ENCODE measurements at places on chromosomes 11 and 22. TPM values are rescaled to one million over a fixed set of nuclear protein-coding genes. Genes with fewer than 3 reads are reported as not detected.

DNA sequence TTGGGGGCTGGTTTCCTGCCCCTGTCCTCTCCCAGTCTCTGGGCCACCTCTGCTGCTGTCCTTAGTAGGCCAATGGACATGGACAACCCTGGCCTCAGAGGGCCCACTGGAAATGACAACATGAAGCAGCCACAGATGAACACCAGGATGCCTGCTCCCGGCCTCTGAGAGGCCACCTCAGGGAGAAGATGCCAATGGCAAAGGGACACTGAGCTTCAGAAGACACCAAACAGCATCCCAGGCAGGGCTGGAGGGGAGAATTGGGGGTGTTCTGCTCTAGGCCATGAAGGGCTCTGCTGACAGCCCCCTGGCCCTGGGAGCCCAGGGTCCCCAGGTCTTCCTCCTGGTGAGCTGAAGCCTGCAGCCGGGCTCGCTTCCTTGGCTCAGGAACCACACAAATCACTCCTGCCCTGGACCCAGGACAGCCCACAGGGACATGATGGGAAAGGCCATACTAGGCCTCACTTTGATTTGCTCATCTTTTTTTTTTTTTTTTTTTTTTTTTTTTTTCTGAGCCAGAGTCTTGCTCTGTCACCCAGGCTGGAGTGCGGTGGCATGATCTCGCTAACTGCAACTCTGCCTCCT is 45.3 kb downstream of the TPBGL start:
- no peak overlapping the region for H3K27ac ChIP-seq
- H3K36me3 ChIP-seq, result peaks cover 16% of the 10 kb centered on the region
- no peak for DNase-seq
- H3K27me3 ChIP-seq, result no peaks in the 10 kb centered on the region

- no peak overlapping the region for H3K27ac ChIP-seq
- peaks cover 6% of the 10 kb centered on the region for H3K4me1 ChIP-seq
- H3K4me3 ChIP-seq, result no peak overlapping the region
- no peak for DNase-seq
- H3K27me3 ChIP-seq, result no peaks in the 10 kb centered on the region
- H3K36me3 ChIP-seq, result no peaks in the 10 kb centered on the region
Observed at GRCh38 chr11:1049431-1049891, 12.9 kb upstream of the MUC6 start.

DNA sequence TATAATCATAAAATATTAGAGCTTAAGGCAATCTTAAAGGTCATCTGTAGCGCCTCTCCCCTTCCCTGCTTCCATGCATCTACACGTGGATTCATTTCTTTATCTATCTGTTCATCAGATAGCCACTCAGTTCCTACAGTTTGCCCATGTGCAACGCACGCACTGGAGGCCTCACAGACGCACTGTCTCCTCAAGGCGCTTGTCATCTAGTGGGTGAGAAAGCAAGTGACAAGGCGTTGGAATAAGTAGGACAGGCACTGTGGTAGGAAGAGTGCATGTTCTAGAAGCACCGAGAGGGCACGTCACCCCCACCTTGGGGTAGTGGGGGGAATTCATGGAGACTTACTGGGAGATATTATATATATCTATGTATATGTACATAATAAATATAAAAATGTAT is 20.8 kb upstream of the JAM3 start:
- no peaks in the 10 kb centered on the region for H3K36me3 ChIP-seq
- H3K27me3 ChIP-seq, result no peaks in the 10 kb centered on the region
- no peak for DNase-seq
- peak overlapping the region; percentile 73 for H3K27ac ChIP-seq
- peaks cover 26% of the 10 kb centered on the region for H3K4me1 ChIP-seq
- peak overlapping the region; percentile 23 for H3K4me3 ChIP-seq

DNA sequence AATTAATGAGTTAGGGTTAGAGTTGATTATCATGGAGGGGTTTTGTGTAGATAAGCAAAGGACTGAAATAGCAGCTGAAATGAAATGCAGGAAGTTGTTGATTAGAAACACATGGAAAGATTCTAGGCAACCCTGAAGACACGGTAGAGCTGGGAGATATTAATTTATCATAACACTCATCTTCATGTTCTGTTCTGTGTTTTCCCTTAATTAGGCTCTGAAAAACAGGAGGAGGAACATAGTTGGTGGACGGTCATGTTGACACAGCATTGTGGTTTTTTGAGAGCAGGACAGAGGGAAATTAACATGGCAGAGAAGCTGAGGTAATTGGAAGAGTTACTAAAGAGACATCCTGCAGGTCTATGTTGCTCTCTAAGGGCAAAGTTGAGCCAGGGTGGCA is 138.8 kb upstream of the UBASH3B start:
- H3K36me3 ChIP-seq, result no peaks in the 10 kb centered on the region
- no peak overlapping the region for H3K27ac ChIP-seq

- no peak overlapping the region for H3K4me3 ChIP-seq
- DNase-seq, result no peak
- H3K27me3 ChIP-seq, result no peaks in the 10 kb centered on the region
- H3K4me1 ChIP-seq, result peaks cover 43% of the 10 kb centered on the region
Observed at GRCh38 chr11:121578251-121578976, 125.6 kb upstream of the SORL1-AS1 start.

GRCh38 chr11:83037877-83038276 is 33.8 kb downstream of the RAB30 start:
- peaks cover 45% of the 10 kb centered on the region for H3K4me1 ChIP-seq
- H3K27ac ChIP-seq, result no peak overlapping the region
- no peak overlapping the region for H3K4me3 ChIP-seq
- H3K27me3 ChIP-seq, result no peaks in the 10 kb centered on the region

DNA sequence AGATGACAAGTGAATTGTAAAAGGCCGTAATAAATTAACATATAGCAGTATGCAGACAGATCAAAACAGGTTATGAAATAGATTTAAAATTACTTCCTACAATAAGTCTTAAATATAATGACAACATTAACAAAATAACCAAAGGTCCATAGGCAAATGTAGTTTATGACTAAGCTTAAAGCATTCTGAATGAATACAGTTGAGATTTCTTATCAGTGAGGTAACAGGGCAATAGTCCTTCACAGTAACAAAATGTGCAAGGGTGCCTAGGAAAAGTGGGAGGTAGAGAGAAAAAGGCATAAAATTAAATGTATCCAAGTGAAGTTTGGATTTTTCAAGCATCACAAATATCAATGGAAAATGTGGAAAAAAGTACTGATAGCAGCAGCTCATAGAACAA is 20.9 kb upstream of the P4HA3 start:
- no peak overlapping the region for H3K27ac ChIP-seq
- no peaks in the 10 kb centered on the region for H3K4me1 ChIP-seq
- DNase-seq, result no peak
- no peaks in the 10 kb centered on the region for H3K36me3 ChIP-seq

DNA sequence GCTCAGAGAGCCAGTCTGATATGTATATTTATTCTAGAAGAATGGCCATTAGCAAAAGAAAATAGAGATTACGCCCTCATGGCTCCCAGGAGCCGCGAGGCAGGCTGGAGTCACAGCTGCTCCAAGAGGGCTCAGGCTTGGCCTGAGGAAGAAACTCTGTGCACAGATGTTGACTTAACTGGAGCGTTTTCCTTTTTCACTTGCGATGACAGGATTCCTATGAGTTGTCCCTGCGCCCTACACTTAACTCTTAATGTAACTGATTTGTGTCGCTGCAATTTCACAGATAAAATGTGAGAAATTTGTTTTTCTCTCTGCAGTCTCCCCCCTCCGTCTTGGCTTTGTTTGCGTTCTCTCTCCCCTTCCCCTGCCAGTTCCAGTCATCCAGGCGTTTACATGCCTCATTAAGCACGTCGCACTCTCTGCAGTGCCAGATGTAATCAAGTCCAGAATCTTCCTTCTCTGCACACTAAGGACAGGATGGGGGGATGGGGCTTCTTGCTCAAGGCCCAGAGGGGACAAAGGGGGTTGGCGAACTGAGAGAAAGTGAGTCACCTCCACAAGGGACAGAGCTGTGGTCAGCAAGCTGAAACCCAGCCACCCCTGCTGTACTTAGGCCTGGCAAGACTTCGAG is 1060.1 kb downstream of the NTM start:
- H3K27ac ChIP-seq, result no peak overlapping the region
- no peak overlapping the region for H3K4me3 ChIP-seq
- H3K36me3 ChIP-seq, result no peaks in the 10 kb centered on the region
- no peaks in the 10 kb centered on the region for H3K27me3 ChIP-seq
- no peaks in the 10 kb centered on the region for H3K4me1 ChIP-seq

DNA sequence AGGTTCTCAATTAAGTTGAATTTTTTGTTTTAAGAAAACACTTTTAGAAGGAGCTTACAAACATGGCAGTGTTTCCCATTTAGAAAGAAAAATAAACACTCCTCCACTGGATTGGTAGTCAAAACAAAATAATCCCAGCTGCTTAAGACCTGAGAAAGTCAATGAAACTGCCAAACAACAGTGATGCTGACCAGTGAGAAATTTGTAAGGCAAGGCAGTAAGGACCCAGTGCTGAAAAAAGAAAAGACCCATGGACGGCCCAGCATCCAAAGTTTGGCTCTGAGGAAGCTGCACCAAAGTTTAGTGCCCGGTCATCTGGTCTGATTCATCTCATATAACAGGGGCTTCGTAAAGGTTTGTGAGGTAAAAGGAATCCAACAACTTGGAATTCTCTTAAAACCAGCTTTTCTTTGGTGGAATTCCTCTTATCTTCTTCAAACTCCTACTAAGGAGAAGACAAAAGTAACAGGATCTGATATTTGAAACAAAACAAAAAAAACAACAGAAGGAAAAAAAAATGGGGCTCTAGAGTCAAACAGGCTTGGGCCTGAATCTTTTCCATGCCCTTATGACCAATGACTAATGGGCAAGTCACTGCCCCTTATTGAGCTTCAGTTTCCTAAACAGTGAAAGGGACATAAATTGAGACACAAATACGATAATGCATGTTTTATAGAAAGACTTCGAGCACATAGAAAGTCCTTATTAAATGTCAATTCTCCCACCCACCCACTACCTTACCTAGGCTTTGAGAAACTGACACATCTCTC is 383.0 kb upstream of the NARS2 start:
- peaks cover 10% of the 10 kb centered on the region for H3K4me1 ChIP-seq
- H3K4me3 ChIP-seq, result no peak overlapping the region
- H3K27ac ChIP-seq, result no peak overlapping the region
- no peak for DNase-seq

- H3K4me1 ChIP-seq, result no peaks in the 10 kb centered on the region
- H3K27ac ChIP-seq, result no peak overlapping the region
- H3K4me3 ChIP-seq, result no peak overlapping the region
Observed at GRCh38 chr22:21683401-21683811, 17.6 kb downstream of the PPIL2 start.

DNA sequence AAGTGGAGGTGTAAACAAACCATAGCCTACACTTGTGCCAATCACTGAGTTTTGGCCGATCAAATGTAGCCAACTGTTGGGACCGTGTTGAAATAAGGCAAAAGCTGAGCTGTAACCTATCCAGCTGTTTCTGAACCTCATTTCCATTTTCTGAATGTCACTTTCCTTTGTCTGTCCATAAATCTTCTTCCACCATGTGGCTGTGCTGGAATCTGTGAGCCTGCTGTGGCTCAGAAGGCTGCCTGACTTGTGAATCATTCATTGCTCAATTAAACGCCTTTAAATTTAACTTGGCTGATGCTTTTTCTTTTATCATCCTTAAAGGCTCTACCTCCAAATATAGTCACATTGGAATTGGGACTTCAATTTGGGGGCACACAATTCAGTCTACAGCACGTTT is 203.1 kb upstream of the MPPED2 start:
- no peak for DNase-seq
- no peak overlapping the region for H3K27ac ChIP-seq
- H3K4me3 ChIP-seq, result no peak overlapping the region
- no peaks in the 10 kb centered on the region for H3K36me3 ChIP-seq
- H3K4me1 ChIP-seq, result no peaks in the 10 kb centered on the region

DNA sequence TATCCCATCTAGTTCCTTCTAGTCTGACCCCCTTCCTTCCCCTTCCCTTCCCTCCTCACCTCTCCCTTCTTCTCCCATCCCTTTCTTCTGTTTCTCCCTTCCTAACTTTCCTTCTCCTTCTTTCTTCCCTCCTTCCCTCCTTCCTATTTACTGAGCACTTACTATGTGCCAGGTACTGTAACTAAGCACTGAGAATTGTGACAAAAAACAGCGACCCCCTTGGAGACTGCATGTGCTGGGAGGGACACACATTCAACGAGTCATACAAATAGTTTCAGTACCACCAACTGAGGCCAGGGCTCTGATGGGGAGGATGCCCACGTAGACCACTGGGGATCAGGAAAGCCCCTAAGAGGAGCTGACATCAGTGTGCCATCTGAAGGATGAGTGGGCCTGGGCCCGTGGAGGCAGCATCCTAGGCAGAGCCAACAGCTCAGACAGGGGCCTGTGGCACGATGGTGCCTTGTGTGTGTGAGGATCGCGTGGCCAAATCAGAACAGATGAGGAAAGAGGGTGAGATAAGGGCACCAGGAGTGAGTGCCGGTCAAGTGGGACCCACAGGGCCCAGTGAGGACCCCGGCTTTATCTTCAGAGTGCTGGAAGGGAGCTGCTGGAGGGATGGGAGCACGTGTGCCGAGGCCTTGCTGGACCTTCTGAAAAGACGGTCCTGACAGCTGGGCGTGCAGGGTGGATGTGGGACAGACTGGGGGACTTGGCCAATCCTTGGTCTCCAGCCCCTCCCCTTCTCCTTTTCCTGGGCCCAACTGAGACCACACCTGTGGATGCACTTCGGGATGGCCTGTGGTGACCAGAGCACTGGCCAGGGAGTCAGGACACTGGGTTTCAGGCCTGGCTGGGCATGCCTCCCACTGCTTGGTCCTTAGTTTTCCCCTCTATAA is 38.4 kb upstream of the CRYBB3 start:
- no peak overlapping the region for H3K4me3 ChIP-seq
- no peak overlapping the region for H3K27ac ChIP-seq
- no peak for DNase-seq
- peaks cover 35% of the 10 kb centered on the region for H3K4me1 ChIP-seq

DNA sequence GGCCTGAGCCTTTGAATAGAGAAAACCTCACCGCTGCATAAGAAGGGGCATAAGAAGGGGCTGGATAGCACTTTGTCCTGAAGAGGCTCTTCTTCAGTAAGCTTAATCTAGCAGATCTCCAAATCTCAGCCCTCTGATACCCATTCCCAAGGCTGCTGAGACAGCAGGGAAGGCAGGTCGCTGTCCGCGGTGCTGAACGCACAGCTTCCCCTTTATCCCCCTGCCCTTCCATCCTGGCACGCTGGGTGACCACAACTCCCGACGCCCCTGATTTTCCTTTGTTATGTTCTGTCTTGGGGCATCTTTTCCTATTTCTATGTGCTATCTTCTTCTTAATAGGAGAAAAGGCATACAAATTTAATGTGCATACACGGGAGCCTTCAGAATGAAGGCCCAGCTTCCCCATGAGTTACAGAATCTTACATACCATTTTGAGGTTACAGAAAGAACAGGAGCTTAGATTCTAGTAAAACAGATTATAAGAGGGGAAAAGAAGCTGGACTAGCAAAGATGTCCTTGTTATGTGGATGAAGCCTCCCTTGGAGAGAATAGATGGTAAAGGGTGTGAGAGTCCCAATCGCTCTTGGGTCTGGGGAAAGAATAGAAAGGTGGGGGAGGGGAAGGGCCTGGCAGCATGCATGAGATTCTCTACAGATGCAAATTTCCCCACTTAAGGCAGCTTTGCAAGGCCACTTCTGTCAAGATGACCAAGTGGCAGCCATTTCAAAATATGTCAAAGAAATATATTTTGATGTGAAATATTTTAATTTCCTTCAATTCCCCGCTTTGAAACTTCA is 5.7 kb upstream of the SULT4A1 start:
- no peak overlapping the region for H3K27ac ChIP-seq
- no peaks in the 10 kb centered on the region for H3K4me1 ChIP-seq
- no peaks in the 10 kb centered on the region for H3K36me3 ChIP-seq

- H3K4me3 ChIP-seq, result no peak overlapping the region
- peaks cover 5% of the 10 kb centered on the region for H3K4me1 ChIP-seq
- H3K36me3 ChIP-seq, result no peaks in the 10 kb centered on the region
- H3K27ac ChIP-seq, result no peak overlapping the region
- no peaks in the 10 kb centered on the region for H3K27me3 ChIP-seq
Observed at GRCh38 chr11:81070948-81071347, 1630.1 kb upstream of the TENM4 start.

SLC1A2 gene
- 4.7 TPM for total RNA-seq

YPEL4 gene
- 2.7 TPM for total RNA-seq

PDE2A gene
- 57.0 TPM for total RNA-seq

C11orf21 gene
- 8.1 TPM for total RNA-seq

ACTN3 gene
- total RNA-seq, result not detected

All from vagina (tissue), 2 donors.